ENCODE measurements at places on chromosomes 3 and 15.
A peak's percentile ranks its signal among the peaks of the same experiment; 100 is the strongest.

DNA sequence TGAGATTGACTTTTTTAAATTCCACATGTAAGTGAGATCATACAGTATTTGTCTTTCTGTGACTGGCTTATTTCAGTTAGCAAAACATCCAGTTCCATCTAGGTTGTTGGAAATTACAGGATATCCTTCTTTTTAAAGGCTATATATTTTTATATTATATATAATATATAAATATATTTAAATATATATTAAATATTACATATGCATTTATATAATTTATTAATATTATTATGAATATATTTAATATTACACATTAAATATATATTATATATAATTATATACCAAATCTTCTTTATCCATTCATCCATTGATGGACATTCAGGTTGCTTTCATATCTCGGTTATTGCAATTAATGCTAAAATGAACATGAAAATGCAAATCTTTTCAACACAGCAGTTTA is 49.9 kb downstream of the FAM227B start:
- DNase-seq = no peak

GRCh38 chr3:5112043-5112442 is 10.0 kb upstream of the ARL8B start:
- no peak for DNase-seq

DNA sequence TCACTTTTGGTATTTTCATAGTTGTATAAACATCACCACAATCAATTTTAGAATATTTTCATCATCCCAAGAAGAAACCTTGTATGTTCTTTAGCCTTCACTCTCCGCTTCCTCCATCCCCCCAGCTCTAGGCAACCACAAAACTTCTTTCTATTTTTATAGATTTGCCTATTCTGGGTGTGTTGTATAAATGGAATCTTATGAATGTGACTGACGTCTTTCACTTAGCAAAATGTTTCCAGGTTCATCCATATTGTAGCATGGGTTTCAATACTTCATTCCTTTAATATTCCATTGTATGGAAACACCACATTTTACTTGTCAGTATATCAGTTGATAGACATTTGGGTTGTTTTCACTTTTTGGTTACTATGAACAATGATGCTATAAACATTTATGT is 335.8 kb upstream of the GOLIM4 start:
- DNase-seq = no peak

- peak; percentile 6 for DNase-seq
Observed at GRCh38 chr15:28913171-28913765, 27.5 kb downstream of the APBA2 start.

GRCh38 chr3:180277041-180277440 is 240.3 kb upstream of the PEX5L start:
- no peak for DNase-seq

DNA sequence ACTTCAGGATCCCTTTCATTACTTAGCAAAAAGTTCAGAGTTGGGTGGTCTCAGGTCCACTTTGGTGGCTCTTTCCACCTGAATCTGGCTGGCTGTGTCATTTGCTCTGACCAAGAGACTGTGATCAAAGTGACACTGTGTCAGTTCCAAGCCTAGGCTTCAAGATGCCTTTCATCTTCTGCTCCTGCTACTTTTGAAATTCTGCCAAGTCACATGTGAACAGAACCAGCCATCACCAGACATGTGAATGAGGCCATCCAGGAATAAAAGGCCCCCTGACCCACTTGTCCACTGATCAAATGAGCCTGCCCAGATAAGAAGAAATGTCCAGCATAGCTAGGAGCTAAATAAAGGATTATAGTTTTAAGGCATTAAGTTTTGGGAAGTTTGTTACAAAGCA is 132.2 kb downstream of the OSBPL10 start:
- no peak for DNase-seq

DNA sequence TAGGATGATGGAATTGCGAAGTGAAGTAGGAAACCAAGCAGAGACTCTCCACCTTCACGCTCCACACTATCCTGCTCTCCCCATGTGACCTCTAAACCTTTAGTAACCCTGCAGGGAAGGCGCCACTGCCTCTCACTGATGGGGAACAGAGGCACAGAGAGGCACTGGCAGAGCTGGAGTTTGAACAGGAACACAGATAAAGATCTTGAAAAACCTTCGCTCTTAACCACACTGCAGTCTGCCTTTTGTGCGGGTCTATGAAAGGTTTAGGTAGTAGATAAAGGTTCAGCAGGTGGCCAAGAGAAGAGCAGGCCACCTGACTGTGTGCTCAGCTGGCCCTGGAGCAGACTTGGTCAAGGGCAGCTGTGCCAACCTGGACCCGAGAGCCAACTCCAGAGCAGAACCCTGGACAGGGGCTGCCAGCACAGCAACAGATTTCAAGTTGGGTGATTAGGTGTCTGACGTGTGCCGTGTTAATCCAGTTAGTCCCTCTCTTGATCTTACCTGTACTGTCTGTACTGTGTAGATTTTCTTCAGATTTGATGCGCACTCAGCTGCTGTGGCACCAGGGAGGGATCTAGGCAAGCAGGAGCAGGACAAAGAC is 15.2 kb downstream of the EIF4E3 start:
- no peak for DNase-seq

- no peak for DNase-seq
Observed at GRCh38 chr15:57382215-57382614, 5.9 kb downstream of the CGNL1 start.

GRCh38 chr3:17201538-17201937 is 316.8 kb downstream of the PLCL2 start:
- DNase-seq = no peak

GRCh38 chr15:56794165-56794552 is 60.9 kb upstream of the ZNF280D start:
- no peak for DNase-seq

- DNase-seq = no peak
Observed at GRCh38 chr3:23262766-23263165, 59.6 kb downstream of the UBE2E2 start.

DNA sequence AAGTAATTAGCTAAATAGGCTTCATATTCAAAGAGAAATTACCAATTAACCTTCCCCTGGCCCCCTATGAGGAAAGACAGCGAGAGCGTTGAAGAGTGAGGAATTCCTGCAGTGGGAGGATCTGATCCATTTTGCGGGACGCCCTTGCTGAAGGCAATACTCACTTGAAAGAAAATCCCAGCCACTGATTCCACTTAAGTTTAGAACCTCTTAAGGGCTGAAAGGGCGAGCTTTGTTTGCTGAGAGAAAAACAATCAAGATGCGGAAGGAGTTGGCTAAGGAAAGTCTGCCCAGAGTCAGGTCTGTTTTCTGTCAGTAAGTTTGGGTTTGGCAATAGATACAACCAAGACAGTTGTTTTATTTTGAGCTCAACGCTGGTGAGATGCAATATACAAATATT is 102.8 kb upstream of the GBE1 start:
- no peak for DNase-seq
